ENCODE measurements at places on chromosomes 2 and 18.

DNA sequence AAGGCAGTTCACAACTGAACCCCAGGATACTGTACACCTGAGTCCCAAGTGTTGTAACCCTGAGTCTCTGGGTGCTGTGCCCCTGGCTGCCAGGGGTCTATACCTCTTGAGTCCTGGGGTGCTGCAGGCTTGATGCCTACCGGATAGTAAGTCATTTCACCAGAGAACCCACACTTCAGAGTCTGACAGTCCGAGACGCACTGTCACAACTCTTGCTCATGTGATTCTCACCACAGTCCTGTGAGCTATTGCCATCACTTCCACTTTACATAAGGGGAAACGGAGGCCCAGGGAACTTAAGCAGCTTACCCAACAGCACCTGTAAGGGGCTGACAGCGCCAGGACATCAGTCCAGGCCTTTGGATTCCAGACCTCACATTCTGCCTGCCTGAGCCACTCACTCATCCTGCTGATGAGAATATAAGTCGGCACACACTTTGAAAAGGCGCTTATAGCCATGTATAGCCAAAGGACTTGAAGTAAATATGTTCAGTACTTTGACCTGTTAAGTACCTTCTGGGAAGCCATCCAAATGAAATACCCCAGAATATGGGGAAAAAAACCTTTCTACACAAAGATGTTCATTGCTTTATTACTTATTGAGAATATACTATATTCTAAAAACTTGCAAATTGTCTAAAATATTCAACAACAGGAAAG lies 180.7 kb upstream of the ID2 start:
- H3K4me1 ChIP-seq = peaks cover 21% of the 10 kb centered on the region
- peak; percentile 19 for DNase-seq
- no peak overlapping the region for H3K4me3 ChIP-seq
- no peak overlapping the region for H3K27ac ChIP-seq
- no peaks in the 10 kb centered on the region for H3K27me3 ChIP-seq
- H3K36me3 ChIP-seq = peaks cover 3% of the 10 kb centered on the region

GRCh38 chr18:24814521-24814920 lies 354.1 kb downstream of the HRH4 start:
- no peak overlapping the region for H3K4me3 ChIP-seq
- DNase-seq = no peak
- H3K27me3 ChIP-seq = peaks cover 2% of the 10 kb centered on the region
- no peak overlapping the region for H3K27ac ChIP-seq
- H3K4me1 ChIP-seq = no peaks in the 10 kb centered on the region
- H3K36me3 ChIP-seq = no peaks in the 10 kb centered on the region

DNA sequence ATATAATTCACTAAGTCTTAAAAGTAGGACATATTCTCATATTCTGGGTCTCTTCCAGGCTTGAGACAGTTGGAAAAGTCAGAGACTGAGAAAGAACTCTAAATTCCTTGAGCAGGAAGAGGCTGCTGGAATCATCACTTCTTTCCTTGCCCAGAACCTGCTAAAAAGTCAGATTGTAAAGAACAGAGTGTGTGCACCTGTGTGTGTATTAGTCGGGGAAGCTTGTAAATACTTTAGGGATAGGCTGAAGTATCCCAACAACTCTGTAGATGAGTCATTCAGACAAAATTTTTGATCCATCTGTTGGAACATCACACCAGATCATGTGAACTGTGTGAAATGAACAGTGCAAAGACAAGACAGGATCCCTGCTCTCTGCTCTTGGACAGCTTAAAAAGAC lies 16.1 kb downstream of the GAREM1 start:
- DNase-seq = no peak
- no peaks in the 10 kb centered on the region for H3K4me1 ChIP-seq
- H3K36me3 ChIP-seq = no peaks in the 10 kb centered on the region
- H3K27ac ChIP-seq = no peak overlapping the region

GRCh38 chr2:120635146-120635545 lies 100.5 kb upstream of the GLI2 start:
- H3K27me3 ChIP-seq = no peaks in the 10 kb centered on the region
- no peak for DNase-seq
- H3K36me3 ChIP-seq = no peaks in the 10 kb centered on the region
- no peaks in the 10 kb centered on the region for H3K4me1 ChIP-seq

DNA sequence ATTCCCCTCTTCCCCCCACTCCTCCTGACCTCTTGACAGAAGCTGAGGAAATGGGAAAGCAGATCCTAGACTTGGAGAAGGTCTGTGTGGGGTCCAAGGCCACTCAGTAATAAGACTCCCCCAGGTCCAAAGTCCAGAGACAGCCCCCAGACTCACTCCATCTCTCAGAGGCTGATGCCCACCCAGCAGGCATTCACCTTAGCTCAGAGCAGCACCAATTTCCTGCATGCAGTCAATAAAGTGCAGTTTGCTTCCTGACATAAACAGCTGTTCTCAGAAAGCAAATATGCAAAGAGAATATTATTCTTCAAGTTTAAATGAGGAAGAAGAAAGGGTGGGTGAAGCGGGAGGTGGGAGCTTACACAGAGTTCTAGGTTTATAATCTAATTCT lies 84.1 kb upstream of the RTN4 start:
- H3K27me3 ChIP-seq = no peaks in the 10 kb centered on the region
- H3K4me3 ChIP-seq = peak overlapping the region; percentile 78
- no peak for DNase-seq
- peaks cover 14% of the 10 kb centered on the region for H3K4me1 ChIP-seq

DNA sequence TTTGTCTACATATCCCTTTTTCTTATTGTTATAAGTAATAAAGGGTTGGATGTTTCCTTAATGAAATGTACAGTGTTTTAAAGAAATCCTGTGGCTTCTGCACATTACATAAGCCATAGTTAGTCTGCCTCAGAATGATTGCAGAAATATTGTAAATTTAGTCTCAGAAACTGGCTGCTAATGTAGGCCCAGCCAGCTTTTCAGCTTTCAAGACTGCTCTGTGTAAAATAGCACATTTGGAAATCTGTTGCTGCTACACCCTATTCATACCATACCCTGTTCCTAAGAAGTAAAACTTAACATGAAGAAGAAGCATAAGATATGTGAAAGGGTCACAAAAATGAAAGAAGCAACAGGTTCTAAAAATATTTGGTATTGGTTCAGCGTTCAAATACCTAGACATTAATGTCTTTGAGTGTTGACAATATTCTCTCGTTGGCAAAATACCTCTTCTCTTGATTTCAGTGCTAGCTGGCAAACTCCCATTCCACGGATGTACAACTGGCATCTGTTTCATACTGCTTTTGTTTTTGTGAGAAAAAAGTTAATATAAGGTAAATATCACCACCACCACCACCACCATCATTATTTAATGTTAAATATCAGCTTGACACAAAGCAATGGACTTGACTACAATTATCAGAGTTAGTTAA lies 19.2 kb upstream of the NCKAP1 start:
- no peak overlapping the region for H3K27ac ChIP-seq
- DNase-seq = no peak
- H3K27me3 ChIP-seq = peaks cover 24% of the 10 kb centered on the region

DNA sequence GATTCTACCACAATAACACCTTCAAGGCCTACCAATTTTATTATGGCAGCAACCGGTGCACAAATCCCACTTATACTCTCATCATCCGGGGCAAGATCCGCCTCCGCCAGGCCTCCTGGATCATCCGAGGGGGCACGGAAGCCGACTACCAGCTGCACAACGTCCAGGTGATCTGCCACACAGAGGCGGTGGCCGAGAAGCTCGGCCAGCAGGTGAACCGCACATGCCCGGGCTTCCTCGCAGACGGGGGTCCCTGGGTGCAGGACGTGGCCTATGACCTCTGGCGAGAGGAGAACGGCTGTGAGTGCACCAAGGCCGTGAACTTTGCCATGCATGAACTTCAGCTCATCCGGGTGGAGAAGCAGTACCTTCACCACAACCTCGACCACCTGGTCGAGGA lies 17.1 kb downstream of the APCDD1 start:
- H3K36me3 ChIP-seq = no peaks in the 10 kb centered on the region
- DNase-seq = no peak
- H3K27ac ChIP-seq = no peak overlapping the region
- H3K4me1 ChIP-seq = no peaks in the 10 kb centered on the region

- no peaks in the 10 kb centered on the region for H3K27me3 ChIP-seq
- no peaks in the 10 kb centered on the region for H3K4me1 ChIP-seq
- peaks cover 4% of the 10 kb centered on the region for H3K36me3 ChIP-seq
Observed at GRCh38 chr2:223972656-223973102, 15.4 kb downstream of the MRPL44 start.

- H3K27ac ChIP-seq = no peak overlapping the region
- no peaks in the 10 kb centered on the region for H3K27me3 ChIP-seq
- H3K4me1 ChIP-seq = peaks cover 56% of the 10 kb centered on the region
- peaks cover 33% of the 10 kb centered on the region for H3K36me3 ChIP-seq
- no peak overlapping the region for H3K4me3 ChIP-seq
- no peak for DNase-seq
Observed at GRCh38 chr2:190887089-190887488, 6.5 kb downstream of the GLS start.

GRCh38 chr18:54636217-54636616 lies 45.2 kb downstream of the DYNAP start:
- no peak overlapping the region for H3K27ac ChIP-seq
- no peak for DNase-seq
- H3K4me1 ChIP-seq = no peaks in the 10 kb centered on the region
- H3K27me3 ChIP-seq = peaks cover 4% of the 10 kb centered on the region

GRCh38 chr2:33317369-33318007 lies 159.0 kb upstream of the RASGRP3 start:
- H3K4me1 ChIP-seq = peaks cover 10% of the 10 kb centered on the region
- no peak overlapping the region for H3K4me3 ChIP-seq
- H3K36me3 ChIP-seq = no peaks in the 10 kb centered on the region
- no peak for DNase-seq
- H3K27ac ChIP-seq = no peak overlapping the region
- H3K27me3 ChIP-seq = peaks cover 13% of the 10 kb centered on the region

DNA sequence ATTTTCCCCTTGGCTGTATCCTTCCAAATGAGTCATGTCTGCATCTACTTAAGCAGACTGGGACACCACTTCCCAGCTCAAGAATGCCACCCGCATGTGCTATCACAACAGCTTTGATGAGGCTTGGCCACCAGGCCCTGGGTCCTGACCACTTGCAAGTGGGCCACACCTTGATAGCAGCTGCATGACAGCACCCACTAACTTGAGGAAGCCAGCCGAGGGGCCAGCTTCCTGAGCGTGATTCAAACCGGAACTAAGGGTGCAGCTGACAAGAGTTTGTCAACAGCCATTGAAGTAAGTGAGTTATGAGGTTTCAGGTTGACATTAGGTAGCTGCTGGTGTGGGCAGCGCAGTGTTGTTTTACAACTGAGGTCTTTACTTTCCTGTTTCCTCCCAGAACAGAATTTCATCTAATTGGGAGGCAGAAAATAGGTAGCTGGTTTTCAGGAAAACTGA lies 54.4 kb downstream of the EPHA4 start:
- no peaks in the 10 kb centered on the region for H3K36me3 ChIP-seq
- no peak overlapping the region for H3K27ac ChIP-seq
- peaks cover 18% of the 10 kb centered on the region for H3K4me1 ChIP-seq
- DNase-seq = peak; percentile 64
- no peak overlapping the region for H3K4me3 ChIP-seq

DNA sequence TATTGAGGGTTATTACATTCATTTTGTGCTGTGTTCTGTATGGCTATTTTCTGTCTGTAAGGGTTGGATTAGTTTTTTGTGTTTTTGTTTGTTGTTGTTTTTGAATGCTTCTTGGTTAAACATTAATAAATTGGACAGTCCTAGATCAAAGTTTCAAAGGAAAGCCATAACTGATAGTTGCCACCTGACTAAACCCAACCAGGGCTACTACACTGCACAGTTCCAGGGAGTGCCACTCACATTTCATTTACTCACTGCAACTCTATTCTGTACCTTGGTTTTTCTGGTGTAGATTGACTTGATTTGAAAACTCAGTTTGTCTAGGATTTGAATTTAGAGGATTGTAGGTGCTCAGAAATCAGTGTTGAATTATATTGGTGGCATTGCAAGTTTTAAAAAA lies 6.4 kb downstream of the MYL12B start:
- no peak overlapping the region for H3K27ac ChIP-seq
- peaks cover 17% of the 10 kb centered on the region for H3K36me3 ChIP-seq
- no peak overlapping the region for H3K4me3 ChIP-seq
- no peak for DNase-seq
- H3K27me3 ChIP-seq = no peaks in the 10 kb centered on the region
- peaks cover 61% of the 10 kb centered on the region for H3K4me1 ChIP-seq

GRCh38 chr2:133438026-133438425 lies 130.2 kb downstream of the NCKAP5 start:
- no peaks in the 10 kb centered on the region for H3K4me1 ChIP-seq
- no peak overlapping the region for H3K4me3 ChIP-seq
- H3K27me3 ChIP-seq = no peaks in the 10 kb centered on the region
- no peaks in the 10 kb centered on the region for H3K36me3 ChIP-seq

DNA sequence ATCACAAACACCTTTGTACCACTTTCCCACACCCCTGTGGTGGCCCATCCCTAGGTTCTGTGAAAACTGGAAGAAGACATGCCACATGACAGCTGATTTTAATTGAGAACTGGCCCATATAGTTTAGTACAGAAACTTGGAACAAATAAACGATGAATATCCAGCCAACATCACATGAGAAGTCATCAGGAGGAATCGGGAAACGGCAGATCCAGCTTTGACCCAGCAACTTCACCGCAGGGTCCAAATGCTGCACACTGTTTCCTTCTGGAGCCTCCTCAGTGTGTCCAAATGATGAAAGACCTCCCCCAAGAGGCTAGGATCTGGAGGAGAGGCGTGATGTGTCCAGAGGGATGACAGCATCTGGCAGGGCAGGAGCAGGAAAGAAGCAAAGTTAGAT lies 75.5 kb downstream of the COPS8 start:
- no peak for DNase-seq
- H3K27me3 ChIP-seq = peaks cover 3% of the 10 kb centered on the region
- peaks cover 8% of the 10 kb centered on the region for H3K4me1 ChIP-seq
- H3K36me3 ChIP-seq = no peaks in the 10 kb centered on the region
- no peak overlapping the region for H3K27ac ChIP-seq

DNA sequence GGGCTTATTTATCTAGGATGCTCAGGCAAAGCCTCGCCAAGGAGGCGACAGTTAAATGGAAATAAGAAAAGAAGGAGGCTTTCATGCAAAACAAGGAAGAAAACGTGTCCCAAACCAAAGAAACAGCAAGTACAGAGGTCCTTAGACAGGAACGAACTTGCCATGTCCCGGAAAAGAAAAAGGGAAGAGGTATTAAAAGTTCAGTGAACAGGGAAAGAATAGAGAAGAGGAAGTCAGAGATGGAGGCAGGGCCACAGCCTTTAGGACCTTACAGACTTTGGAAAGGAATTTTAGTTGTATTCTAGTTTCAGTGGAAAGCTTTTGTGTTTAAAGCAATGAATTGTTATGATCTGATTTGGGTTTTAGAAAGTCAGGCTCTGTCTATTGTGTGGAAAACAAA lies 22.1 kb downstream of the IKZF2 start:
- no peak overlapping the region for H3K27ac ChIP-seq
- H3K27me3 ChIP-seq = peaks cover 4% of the 10 kb centered on the region
- peaks cover 12% of the 10 kb centered on the region for H3K36me3 ChIP-seq
- no peak for DNase-seq

GRCh38 chr2:45869165-45869501 lies 217.7 kb downstream of the PRKCE start:
- H3K36me3 ChIP-seq = peaks cover 9% of the 10 kb centered on the region
- no peak overlapping the region for H3K27ac ChIP-seq
- no peaks in the 10 kb centered on the region for H3K27me3 ChIP-seq
- DNase-seq = no peak
- H3K4me1 ChIP-seq = peaks cover 36% of the 10 kb centered on the region
- peak overlapping the region; percentile 22 for H3K4me3 ChIP-seq
